ENCODE measurements at places on chromosomes 5 and 9.

DNA sequence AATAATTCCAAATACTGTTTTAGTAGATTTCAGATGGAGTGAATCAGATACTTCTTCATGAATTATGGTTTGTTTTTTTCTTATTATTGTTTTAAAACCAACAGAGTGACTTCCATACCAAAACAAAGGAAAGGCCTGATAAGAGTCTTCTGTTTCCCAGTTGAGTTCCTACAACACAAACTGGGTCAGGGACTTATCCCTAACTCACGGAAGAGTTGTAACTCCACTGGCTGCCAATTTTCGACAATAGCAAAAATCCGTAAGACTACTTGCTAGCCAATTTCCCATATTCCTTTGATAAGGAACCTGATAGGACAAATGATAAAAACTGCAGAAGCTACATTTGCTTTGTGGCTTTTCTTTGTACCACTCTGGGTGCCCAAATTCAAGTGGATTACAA lies 219.2 kb downstream of the AP3B1 start:
- DNase-seq = no peak

GRCh38 chr5:140647042-140647419 lies 399 bp downstream of the NDUFA2 start:
- no peak for DNase-seq

DNA sequence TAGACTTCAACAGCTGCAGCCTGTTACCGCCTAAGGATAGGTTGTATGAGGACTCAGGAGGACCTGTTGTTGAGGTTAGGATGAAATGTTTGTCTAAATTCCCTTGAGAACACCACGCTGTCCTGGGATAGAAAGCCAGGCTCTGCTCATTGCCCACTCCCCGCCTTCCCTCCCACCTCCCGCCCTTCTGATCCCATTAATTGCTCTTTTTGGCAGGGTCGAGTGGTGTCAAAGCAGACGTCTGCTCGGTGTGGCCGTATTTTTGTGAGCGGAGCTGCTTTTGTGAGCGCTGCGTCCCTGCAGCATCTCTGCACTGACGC lies 62.3 kb downstream of the SPATA31C2 start:
- no peak for DNase-seq

- DNase-seq = no peak
Observed at GRCh38 chr9:99962680-99963261, 56.3 kb downstream of the STX17 start.

DNA sequence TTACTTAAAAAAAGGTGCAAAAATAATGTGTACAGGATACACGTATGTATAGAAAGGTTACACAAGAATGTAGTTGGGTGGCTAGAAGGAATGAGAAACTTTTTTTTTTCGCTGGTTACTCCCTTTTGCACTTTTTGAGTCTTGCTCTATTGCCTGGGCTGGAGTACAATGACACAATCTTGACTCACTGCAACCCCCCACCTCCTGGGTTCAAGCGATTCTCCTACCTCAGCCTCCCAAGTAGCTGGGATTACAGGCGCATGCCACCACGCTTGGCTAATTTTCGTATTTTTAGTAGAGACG lies 15.8 kb downstream of the FBXW11 start:
- no peak for DNase-seq

- DNase-seq = no peak
Observed at GRCh38 chr5:94361832-94362796, 256.3 kb downstream of the KIAA0825 start.

- no peak for DNase-seq
Observed at GRCh38 chr5:94314460-94315131, 303.8 kb downstream of the KIAA0825 start.

GRCh38 chr5:77852514-77853352 lies 76.6 kb upstream of the TBCA start:
- DNase-seq = peak; percentile 10

DNA sequence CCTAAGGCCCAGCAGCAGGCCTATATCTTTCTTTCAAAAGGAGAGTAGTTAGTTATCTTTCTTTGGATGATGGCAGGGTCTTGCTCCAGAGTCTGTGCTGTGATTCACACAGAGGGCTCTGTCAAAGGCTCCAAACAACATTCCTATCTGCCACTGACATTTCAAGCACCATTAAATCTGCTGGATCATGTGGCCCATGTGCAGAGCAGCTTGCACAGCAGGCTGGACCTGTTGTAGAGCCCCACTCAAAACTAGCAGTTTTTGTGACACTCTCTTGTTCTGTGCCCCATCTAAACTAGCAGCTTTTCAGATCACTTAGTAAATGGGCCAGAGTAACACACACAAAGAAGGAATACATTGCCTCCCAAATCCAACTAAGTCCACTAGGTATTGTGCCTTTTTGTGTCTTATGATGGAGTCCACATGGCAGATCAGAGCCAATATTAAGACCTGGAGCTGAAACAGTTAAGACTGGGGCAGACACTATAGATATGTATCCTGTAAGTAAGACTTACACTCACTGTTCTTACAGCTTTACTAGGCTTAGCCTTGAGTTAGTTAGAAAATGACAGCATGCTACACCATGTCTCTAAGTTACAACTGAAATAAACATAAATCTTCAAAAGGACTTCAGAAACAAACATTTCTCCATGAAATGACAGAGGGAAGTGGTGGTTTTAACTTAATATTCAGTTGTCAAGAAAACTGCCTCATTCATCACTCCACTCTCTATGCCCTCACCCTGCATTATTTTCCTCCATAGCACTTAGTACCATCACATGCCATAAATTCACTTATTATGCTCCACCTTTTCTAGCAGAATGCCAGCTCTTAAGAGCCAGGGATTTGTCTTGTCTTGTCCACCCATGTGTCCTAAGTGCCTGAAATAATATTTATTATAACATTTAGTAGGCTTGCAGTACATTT lies 400.9 kb downstream of the RAB3C start:
- no peak for DNase-seq
